ENCODE measurements at places on chromosomes 3 and 15.

DNA sequence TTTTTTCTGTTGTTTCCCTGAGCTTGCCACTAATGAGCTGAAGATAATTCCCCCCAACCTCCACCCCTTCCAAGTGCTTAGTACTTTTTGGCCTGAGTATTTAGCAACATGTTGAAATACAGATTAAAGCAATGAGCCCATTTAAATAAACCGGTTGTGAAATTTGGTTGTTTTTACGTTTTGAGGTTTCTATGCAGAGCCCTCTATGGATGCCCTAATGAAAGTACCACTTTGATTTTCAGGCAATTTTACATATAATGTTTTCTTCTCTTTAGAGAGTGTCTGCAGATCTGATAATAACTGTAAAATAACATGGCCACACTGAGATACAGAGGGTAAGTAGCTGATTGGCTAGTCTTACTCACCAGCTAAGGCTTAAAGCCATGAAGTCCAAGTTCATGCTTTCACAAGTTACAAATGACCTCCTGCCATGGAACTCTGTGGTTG, 139.4 kb upstream of the SLC7A14 start:
- DNase-seq = no peak

- no peak for DNase-seq
These were observed 1.1 kb downstream of the HES1 start for GRCh38 chr3:194137008-194137505.

DNA sequence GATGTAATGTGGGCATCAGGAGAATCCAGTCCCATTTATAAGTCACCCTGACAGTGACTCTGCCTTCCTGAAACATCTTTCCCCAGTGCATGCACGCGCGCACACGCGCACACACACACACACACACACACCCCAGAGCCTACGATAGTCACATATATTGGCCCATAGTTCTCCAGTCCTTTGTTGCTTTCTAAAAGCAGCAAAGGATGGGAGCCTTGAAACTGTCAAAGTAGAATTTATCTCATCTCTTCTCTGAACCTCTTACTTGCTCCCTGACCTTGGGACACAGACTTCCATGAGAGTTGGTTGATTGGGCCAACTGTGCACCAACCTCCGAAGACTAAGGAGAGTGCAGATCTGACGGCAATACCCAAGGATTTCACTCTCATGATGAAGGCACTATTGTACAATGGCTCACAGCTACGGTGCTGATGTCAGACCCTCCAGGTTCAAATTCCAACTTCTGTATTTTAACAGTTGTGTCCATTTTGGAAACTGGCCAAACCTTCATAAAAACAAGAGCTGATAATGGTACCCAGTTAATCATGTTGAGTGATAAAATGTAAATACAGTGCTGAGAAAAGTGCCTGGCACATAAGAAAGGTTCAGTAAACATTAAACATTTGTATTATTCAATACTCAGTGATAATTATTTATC, 8.3 kb downstream of the CPA3 start:
- no peak for DNase-seq

GRCh38 chr15:91946075-91946474, 92.6 kb downstream of the SLCO3A1 start:
- DNase-seq = no peak

- DNase-seq = no peak
These were observed 17.7 kb downstream of the MYNN start for GRCh38 chr3:169790687-169791429.

GRCh38 chr15:99343881-99344551, 92.7 kb downstream of the LRRC28 start:
- no peak for DNase-seq

DNA sequence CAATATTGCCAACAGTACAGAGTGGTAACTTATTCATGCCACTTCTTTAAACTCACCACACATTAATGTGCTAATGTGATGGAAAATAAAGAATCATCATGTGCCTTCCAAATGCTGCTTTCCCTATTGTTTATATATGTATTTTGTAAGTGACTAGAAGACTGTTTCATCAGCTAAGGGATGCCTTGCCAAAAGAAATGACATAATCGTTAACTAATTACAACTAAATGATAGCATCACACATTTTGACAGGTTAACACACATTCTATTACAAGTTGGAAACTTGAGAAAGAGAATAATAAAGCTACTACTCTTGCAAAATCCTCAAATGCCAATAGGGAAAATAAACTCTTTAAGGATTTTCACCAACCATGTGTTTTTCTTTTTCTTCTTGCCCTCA, 329.9 kb upstream of the AGTR1 start:
- DNase-seq = no peak

DNA sequence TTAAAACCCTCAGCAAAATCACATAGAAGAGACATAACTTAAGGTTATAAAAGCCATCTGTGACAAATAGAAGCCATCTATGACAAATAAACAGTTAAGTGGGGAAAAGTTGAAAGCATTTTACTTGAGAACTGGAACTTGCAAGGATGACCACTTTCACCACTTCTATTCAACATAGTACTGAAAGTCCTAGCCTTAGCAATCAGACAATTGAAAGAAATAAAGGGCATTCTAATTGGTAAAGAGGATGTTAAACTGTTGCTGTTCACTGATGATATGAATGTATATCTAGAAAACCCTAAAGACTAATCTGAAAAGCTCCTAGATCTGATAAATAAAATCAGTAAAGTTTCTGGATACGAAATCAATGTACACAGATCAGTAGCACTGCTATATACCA, 186.9 kb upstream of the SATB1 start:
- DNase-seq = no peak

- no peak for DNase-seq
These were observed 43.2 kb downstream of the KLHL25 start for GRCh38 chr15:85751291-85752123.

GRCh38 chr3:183845090-183845489, 19.7 kb upstream of the MAP6D1 start:
- no peak for DNase-seq

- no peak for DNase-seq
These were observed 8.0 kb downstream of the FAM174B start for GRCh38 chr15:92647467-92648163.

DNA sequence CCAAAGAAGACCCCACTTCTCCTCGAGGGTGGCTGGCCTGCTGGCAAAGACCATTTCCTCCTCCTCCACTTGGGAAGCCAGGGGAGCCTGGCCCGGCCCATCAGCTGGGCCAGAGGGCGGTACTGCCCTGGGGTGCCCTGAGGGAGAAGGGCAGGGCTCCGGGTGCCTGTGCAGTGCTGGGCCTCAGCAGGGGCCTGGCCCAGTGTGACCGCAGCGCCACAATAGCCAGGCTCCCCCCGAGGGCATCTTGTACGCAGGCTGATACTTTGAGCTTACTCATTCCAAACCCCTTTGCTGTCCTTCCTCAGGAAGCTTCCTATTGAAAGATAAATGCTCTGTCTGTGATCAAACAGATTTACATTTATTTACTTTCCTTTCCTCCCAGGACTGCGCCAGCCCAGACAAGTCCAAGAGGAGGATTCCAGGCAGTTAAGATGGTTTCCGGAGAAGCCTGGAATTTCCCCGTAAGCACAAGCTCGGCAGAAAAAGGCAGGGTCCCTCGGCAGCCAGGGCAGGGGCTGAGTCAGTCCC, 240.1 kb downstream of the XXYLT1 start:
- DNase-seq = no peak

DNA sequence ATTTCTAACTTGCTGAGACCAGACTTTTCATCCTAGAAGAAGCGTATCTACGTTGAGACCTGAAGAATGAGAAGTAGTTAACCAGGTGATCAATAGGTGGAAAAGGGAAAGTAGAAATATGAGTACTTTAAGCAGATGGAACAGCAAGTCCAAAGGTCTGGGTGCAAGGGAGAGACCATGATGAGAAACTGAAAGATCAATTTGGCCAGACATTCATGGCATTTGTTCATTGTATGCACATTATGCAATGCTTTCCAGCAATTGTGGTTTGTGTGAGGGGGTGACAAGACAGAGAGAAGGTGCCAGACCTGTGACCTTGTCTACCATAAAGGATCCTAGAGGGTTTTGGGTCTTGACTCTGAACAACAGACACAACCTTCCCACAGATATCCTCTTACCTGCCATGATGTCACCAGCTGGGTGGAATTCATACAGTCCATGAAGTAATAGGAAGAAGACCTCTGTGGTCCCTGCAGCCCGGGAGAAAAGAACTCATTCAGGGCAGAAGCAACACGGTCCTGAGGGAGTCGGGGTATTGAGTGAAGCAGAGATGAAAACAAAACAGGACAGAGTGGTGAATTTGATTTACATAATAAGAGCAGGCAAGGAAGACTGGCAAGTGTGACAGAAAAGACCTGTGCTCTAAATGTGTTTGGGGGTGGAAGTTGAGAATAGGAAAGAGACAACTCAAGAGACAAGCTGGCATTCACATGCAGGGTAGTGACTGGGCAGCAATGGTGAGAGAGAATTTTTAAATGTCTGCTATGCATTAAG, 63.4 kb upstream of the PSMD6 start:
- DNase-seq = no peak

- no peak for DNase-seq
These were observed 76.8 kb downstream of the TNIK start for GRCh38 chr3:171383206-171384018.

DNA sequence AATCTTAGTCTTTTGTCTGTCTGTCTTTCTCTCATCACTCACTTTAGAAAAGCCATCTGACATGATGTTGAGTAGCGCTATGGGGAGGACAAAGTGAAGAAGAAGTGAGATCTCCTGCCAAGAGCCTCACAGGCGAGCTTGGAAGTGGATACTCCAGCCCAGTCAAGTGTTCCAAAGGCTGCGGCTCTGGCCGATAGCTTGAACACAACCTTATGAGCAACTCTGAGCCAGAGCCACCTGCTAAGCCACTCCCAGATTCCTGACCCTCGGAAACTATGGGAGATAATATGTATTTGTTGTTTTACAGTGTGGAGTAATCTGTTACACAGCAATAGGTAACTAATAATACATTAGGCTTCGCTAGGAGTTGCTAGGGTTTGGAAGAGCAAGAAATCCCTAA, 76.2 kb downstream of the MB21D2 start:
- DNase-seq = no peak

GRCh38 chr15:96320703-96321638, 9.5 kb upstream of the NR2F2 start:
- no peak for DNase-seq

DNA sequence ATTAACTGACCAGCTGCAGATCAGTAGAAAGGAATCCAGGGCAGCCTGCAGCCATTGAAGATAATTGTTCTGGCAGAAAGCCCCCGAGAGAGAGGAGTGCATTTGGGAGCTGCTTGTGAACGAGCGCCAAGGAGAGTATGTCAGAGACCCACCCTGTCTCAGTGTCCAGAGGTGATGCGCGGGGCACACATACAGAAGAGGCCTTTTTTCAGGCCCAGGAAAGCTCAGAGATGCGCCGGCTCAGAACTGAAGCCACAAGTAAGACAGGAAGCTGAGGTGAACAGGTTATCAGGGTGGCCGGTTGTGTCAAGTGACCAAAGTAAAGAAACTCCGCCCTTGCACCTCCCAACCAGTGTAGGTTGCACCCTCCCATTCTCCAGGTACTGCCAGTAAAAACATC, 59.8 kb upstream of the HEG1 start:
- DNase-seq = no peak

GRCh38 chr3:61961900-61962299, 400.5 kb downstream of the PTPRG start:
- no peak for DNase-seq

Data from NCI-H2107 (cell line).